ENCODE measurements at places on chromosomes 3 and 15.
A peak's percentile ranks its signal among the peaks of the same experiment; 100 is the strongest.

- no peak for DNase-seq
Observed at GRCh38 chr3:182023843-182024242, 312.1 kb downstream of the SOX2 start.

GRCh38 chr3:46896386-46896785 lies 18.9 kb downstream of the PTH1R start:
- no peak for DNase-seq

DNA sequence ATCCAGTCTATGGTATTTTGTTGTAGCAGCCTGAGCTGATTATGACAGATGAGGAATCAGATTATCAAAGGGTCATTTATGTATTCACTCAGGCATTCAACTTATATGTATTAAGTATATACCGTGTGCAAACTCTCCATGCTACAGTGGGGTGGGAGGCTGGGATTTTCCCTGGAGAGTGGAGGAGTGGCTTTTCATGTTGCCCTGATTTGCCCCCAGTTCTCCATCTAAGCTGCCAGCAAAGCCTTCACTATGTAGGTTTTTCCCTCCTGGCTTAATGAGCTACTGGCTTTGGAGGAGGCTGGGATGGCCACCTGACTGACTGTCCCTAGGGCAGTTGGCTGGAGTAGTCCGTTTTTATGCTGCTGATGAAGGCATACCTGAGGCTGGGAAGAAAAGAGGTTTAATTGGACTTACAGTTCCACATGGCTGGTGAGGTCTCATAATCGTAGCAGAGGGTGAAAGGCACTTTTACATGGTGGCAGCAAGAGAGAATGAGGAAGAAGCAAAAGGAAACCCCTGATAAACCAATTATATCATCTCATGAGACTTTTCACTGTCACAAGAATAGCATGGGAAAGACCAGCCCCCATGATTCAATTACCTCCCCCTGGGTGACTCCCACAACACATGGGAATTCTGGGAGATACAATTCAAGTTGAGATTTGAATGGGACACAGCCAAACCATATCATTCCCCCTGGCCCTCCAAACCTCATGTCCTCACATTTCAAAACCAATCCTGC lies 253.9 kb downstream of the RPLP1 start:
- no peak for DNase-seq

DNA sequence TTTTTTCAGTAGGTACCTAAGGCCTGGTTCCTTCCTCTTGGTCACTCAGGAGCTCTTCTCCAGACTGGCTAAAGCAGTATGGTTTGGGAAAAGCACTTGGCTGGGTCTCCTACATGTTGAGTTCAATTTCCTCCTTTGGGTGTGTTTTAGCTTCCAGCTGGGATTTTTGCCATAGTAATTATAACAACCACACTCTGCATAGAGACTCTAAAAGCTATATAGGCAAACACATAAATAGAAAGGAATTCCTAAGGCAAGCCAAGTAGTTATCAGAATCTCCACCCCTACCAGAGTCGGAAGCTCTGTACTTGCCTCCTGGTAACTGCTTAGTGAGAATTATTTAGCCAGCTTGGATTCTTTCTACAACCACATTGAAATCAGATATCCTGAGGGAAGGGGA lies 48.6 kb downstream of the FOXL2 start:
- peak; percentile 90 for DNase-seq

DNA sequence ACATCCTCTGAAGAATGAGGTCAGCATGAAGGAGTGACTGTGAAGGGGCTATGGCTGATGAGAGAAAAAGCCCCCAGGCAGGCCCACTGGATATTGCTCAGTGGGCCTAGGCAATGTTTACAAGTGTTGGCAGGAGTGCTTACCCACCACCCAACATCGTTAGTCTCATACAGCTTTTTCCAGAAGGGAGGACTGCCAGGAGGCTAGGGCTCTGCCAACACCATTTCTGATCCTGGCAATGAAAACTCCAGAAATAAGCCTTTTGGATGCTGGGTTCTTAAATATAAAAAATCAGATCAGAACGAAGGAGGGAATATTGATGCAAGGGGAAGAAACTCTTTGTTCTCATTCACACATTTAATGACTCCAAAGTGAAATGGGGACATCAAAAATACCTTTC lies 189.1 kb downstream of the DCLK3 start:
- DNase-seq, result no peak

GRCh38 chr15:100101426-100102089 lies 240.2 kb downstream of the ADAMTS17 start:
- no peak for DNase-seq

- no peak for DNase-seq
Observed at GRCh38 chr3:31903686-31904431, 77.2 kb downstream of the OSBPL10 start.

- DNase-seq, result peak; percentile 36
Observed at GRCh38 chr3:73422571-73422970, 202.2 kb downstream of the PDZRN3 start.

All from cardiac fibroblast (primary cell).